Stimulated activated CD4-positive, alpha-beta T cell treated with anti-CD3 and anti-CD28 coated beads, Interleukin-12 subunit alpha, Interleukin-12 subunit beta, amount 100 ng/mL, for 24 hours (primary cell): ENCODE measurements at places on chromosomes 1 and 21.

DNA sequence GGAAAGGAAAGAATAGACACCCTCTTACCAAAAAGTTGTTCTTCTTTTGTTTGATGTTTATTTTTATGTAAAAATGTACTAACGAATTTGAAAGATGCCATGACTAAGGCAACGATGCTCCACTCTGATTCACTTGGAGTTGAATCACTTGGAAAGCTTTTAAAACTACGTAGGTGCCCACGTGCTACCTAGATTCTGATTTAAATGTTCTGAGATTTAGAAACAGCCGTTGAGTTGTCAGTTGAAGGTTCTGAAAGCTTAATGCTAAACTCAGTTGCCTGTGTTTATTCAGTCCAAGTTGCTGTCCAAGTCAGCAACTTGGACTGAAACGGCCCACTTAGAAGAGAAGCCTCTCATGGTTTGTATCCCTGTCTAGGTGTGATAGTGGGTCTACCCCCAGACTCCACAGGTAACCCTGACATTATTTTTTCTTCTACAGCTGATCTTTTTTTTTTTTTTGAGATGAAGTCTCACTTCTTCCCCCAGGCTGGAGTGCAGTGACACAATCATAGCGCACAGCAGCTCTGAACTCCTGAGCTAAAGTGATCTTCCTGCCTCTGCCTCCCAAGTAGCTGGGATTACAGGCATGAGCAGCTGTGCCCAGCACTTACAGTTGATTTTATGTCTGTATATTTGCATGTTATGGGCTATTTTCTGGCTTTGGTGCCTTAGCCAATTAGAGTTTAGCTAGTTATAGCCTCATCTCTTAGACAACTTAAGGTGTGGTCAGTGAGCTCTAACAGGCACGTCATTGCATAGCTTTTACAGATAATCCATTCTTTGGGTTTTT lies 1.4 kb upstream of the VAMP4 start:
- DNase-seq: no peak

GRCh38 chr1:65985393-65986066 lies 192.8 kb downstream of the PDE4B start:
- no peak for DNase-seq

- no peak for DNase-seq
Observed at GRCh38 chr1:76729142-76729541, 138.1 kb upstream of the ST6GALNAC5 start.

DNA sequence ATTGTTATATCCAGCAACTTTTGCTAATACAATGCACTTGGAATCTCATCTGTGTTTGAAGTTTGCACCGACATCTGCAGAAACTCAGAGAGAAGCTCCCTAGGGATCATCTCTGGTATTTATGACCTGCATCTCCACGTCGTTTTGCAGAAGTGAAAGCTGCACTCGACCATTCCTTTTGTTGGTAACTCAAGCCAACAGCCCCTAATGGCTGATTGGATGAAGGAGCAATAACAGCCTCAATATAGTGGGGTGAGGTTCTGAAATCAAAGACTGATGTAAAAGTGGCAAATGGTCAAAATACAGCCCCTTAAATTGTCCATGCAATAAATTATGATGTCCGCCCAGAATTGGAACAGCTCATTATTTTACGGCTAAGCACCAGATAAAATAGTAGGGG lies 344.2 kb upstream of the KAZN start:
- no peak for DNase-seq

DNA sequence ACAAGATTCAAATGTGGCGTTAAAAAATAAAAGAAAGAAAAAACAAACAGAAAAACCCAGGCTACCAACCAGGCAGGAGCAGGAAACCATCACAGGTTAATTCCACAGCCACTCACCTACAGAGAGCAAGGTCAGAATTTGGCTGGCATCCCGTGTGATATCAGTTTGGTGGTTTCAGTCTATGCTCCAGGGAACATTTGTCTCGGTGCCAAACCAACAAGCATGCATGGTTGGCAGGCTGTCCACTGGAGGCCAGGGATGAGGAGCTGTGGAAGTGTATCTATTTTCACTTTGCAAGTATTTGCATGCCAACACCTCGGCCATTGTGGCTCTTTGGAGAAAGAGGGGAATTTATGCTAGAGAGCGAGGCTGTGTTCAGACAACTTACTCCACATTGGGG lies 53.1 kb upstream of the PROX1 start:
- no peak for DNase-seq

GRCh38 chr21:35128536-35128935 lies 79.4 kb upstream of the RUNX1 start:
- no peak for DNase-seq

DNA sequence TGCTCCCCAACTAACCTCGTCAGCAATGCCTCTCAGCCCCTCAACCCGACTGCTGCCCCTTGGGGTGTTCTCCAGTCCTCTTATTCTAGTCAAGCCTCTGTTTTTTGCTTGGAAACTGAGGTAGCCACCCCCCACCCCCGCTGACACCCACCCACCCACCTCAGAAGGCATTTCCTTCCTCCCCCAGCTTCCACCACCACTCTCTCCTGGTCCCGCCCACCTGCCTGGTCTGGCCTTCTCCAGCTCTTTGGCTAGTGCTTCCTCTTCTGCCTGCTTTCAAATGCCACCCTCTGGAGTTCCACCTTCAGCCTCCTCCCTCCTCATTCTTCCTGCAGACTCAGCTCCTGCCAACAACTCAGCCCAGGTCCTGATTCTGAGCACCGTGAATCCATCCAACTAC lies 35.3 kb downstream of the OLFML2B start:
- no peak for DNase-seq

GRCh38 chr1:101965341-101965740 lies 31.4 kb downstream of the OLFM3 start:
- no peak for DNase-seq

- DNase-seq: no peak
Observed at GRCh38 chr1:47478090-47478489, 40.2 kb downstream of the FOXD2 start.

GRCh38 chr1:204711103-204711946 lies 25.8 kb upstream of the LRRN2 start:
- DNase-seq: no peak

GRCh38 chr1:156213644-156213966 lies 798 bp downstream of the PMF1 start:
- no peak for DNase-seq

- no peak for DNase-seq
Observed at GRCh38 chr1:41342774-41343355, 18.4 kb upstream of the FOXO6 start.

DNA sequence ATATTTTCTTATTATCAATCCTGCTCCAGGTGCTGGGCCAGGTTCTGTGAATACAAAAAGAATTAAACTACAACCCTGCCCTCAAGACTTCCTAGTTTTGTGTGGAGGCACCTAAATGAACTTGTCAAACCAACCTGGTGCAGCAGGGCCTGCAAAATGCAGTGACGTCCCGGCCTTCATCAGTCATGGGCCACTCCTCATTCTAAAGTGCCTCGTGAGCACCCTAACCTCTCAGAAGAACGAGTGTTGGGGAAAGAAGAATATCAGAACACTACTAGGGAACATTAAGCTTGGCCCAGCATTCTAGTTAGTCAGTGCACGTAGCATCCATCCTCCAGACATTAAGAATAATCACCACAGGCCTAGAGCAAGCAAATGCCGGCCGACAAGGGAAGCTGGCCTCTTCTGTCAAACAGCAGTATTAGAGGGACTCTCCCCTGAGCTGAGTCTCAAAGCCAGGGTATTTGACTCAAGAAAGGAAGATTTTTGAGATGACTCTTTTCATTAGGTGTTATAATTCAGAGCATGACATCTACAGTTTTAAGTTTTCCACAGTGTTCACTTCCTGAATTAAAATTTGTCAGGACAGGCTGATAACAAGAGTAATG lies 137.9 kb downstream of the SLC45A1 start:
- DNase-seq: no peak

DNA sequence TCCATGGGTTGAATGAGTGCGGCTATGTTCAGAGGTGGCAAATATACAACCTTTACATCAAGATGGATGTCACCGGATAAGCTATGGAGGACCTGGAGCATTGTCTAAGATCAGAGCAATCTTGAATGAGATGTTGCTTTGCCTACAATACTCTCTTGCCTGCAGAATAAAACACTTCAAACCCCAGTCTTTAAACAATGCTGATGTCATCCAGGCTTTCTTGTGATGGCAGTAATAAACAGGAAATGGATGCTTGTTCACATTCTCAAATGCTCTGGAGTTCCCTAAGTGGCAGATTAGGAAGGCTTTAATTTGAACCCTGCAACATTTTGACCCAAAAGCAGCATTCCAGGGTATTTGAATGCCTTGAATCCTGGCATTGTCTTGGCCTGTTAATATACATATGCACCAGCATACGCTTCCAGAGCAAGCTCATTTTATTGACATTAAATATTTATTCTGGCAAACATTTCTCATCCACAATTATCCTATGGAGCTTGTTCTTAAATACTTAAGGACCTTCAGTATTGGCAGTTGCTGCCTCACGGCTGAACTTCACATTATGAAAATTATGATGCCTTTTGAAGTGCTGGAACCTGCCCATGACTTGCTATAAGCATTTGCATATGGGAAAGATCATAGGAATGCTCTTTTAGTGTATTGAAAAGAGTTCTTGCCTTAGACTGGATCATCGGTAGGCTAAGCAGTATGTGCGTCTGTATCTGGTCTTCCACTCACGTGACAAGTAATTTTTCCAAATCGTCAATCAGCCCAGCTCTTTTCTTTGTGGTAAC lies 422.7 kb downstream of the SIPA1L2 start:
- no peak for DNase-seq

- DNase-seq: no peak
Observed at GRCh38 chr1:71835442-71835813, 446.9 kb downstream of the NEGR1 start.

DNA sequence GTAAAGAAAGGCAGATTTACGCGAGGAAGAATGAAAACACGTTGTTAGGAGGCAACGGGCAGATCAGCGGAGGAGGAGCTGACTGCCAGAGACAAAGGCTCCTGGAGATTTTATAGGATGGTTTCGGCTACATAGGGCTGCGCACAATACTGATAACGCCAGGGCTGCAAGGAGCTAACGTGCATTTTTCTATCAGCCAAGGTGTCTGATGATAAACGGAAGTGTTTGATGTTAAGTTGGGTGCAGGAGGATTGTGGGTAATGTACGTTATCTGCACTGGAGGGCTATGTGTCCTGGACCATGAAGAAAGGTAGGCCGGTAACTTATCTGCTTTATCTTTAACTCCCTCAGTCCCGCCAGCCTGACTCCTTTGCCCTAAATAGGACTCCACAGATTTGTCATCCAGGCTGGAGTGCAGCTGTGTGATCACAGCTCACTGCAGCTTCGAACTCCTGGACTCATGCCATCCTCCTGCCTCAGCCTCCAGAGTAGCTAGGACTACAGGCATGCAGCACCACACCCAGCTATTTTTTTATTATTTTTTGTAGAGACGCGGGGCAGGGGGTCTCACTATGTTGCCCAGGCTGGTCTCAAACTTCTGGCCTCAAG lies 29.6 kb downstream of the SETD4 start:
- no peak for DNase-seq

GRCh38 chr1:64692911-64693310 lies 52.0 kb upstream of the RAVER2 start:
- DNase-seq: no peak

DNA sequence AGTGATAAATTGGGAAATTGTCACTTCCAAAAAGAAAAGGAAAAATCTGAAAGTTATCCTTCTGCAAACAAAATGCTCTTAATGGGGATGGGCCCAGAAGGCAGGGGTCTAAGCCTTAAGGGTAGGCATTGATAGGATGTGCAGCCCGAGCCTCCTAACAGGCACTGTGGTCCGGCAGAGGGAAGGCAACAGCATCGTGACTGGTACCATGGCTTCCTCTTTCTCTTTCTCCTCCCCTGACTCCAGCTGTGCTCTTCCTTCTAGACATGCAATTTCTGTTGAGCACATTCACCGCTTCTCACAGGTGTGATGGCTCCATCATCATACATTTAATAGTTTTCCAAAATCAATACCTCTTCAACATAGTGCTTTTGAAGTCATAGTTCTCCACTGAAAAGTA lies 91.5 kb downstream of the SELENOF start:
- no peak for DNase-seq

DNA sequence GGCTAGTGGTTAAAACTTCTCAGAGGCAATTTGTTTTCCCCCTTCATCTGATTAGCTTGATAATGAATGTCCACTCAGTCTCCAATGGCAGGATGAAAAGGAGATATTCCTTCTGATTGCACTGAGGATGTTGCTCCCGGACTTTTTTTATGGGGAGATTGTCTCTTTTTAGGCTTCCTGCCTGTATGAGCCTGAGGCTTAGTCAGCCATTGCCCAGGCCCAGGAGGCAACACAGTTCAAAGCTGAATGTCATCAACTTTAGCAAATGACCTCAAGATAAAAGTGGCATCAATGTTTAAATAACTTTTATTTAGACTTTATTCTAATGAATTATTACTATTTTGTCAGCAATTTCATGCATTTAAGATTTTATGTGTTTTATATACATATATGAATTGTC lies 162.9 kb upstream of the PTBP2 start:
- no peak for DNase-seq

GRCh38 chr21:31372471-31372765 lies 28.4 kb upstream of the TIAM1 start:
- no peak for DNase-seq

DNA sequence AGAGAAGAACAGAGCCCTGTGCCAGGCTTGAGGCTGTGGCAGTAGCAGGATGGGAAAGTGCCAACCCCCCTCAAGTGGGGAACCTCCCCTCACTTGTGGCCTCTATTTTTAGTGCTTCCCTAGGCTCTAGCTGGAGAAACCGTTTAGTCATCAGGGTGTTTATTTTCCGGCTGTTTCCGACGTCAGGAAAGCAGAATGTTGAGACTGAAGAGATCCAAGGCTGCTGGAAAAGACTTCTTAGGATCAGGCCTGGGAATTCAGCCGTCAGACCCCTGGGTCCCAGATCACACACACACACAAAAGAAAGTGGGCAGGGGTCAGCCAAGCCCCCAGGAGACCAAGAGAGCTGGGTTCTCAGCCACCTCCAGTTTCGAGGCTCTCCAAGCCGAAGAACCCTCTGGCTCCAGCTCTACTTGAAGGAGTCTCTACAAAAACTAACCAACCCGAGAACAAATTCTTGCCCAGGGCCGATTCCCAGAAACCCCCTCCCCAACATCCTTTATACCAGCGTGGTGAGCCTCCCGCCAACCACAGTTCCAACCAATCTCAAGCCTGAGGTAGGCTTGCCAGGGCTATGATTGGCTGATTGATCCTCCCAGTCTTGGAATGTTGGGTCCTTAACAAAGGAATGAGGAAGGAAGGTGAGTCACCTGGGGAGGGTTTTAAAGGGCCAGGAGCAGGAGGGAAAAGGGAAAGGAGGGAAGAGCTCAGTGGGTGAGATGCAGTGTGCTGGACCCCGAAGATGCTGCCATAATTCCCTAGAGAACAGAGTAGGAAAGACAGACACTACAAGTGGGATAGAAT lies 2.5 kb upstream of the MEF2D start:
- DNase-seq: no peak

DNA sequence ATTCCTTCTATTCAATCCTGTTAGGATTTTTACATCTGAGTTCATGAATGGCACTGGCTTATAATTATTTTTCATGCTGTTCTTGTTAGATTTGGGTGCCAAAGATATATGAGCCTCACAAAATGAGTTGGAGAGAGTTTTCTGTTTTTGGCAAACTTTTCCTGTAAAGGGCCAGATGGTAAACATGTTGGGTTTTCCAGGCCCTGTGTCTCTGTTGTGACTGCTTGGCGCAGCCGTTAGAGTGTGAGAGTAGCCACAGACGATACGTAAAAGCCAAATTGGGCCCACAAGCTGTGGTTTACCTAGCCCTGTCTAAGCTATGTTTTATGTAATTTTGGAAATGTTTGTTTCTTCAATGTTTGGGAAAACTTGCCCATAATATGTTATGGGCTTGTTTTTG lies 15.6 kb upstream of the CA6 start:
- DNase-seq: no peak
